ENCODE measurements at places on chromosomes 6 and 20.

GRCh38 chr20:62458275-62459251 is 17.2 kb downstream of the GATA5 start:
- peak; percentile 40 for DNase-seq

GRCh38 chr20:58213121-58213520 is 15.3 kb downstream of the ANKRD60 start:
- DNase-seq = no peak

- no peak for DNase-seq
These were observed 952.9 kb upstream of the EPHA7 start for GRCh38 chr6:94372229-94372628.

- no peak for DNase-seq
These were observed 272.9 kb upstream of the FERMT1 start for GRCh38 chr20:6395695-6396094.

DNA sequence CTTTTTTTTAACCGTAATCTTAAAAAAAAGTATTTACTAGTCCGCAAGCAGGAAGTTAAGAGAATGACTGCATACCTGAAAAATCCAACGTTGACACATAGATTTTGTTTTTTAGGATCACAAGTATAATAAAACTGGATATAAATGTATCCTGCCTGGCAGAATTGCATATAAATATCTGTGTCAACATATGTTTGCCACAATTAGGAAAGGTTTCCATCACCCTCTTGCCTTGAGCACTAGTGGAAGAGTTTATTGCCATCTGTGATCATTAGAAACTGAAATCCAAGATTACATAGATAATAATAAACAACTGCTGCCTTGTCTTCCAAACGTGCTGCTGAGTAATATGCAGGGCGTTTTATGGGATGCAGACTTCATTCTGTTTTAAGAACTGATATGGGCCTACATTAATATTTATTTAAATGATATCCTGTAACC is 27.9 kb downstream of the PLEKHG1 start:
- DNase-seq = peak; percentile 32

GRCh38 chr6:7424058-7424457 is 34.5 kb downstream of the RIOK1 start:
- DNase-seq = no peak

DNA sequence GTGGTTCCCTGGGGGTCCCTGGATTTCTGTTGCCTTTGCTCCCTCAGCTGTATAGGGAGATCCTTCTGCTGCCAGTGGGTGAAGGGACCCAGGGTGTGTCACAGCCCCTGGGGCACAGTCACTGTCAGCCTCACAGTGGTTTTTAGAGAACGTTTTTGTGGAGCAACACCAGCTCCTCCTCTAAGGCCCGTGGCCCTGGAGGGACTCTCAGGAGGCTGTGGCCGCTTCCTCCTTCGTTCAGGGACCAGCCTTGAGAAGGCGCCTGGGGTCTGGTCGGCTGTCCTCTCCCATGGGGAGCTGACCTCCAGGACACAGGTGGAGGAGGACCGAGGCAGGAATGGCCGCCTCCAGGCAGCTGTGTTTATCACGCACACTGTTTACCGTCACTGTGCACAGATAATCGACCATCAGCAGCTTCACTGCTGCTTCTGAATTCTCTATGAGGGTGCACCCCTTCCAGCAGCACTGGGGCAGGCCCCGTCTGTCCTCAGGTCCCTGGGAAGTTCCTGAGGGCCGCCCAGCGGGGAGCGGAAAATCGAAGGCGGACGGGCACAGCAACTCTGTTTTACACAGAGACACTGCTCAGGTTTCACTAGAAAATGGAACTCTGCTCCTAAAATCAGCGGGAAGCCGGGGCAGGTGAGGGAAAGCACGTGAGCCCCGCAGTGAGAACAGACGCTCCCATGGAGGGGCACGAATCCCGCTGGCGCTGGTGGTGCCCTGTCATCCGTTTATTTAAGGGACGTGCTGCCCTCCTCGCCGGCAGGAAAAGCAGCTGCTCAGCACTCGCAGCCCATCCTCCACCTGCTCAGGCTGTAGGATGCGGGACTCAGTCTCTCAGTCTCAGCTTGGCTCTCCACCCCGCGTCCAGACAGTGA is 10.4 kb upstream of the FRMD1 start:
- no peak for DNase-seq

DNA sequence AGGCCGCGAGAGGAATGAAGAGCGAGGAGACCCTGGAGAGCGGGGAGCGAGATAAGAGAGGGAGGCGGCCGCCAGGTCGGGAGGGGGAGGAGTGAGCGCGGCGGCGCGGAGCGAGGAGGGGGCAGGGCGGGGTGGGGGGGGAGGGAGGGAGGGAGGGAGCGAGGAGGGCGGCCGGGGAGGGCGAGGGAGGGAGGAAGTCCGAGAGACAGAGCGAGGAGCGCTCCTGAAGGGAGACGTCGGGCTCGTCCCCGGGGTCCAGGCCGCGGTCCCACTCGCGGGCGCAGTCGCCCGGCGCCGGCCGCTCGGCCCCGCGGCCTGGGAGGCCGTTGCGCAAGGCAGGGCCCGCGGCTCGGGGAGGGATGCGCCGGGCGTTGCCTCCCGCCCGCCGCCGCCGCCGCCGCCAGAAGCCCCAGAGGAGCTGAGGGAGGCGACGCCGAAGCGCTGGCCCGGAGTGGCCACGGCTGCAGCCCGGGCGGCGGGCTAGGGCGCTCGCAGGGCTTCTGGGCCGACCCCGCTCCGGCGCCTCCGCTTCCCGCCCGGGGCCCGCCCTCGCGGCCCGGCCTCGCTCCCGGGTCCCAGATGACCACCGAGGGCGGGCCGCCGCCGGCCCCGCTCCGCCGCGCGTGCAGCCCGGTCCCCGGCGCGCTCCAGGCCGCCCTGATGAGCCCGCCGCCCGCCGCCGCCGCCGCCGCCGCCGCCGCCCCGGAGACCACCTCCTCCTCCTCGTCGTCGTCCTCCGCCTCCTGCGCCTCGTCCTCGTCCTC is at the start of gene FOXF2:
TSS of gene FOXF2 (plus strand) at position 208 of the 764 bp plus-strand sequence. CDS start at position 580, 372 bp downstream.
- peak; percentile 69 for DNase-seq

- DNase-seq = no peak
These were observed 11.3 kb downstream of the NT5E start for GRCh38 chr6:85460921-85461797.

GRCh38 chr6:36756786-36757185 is 59.2 kb downstream of the RAB44 start:
- DNase-seq = no peak

DNA sequence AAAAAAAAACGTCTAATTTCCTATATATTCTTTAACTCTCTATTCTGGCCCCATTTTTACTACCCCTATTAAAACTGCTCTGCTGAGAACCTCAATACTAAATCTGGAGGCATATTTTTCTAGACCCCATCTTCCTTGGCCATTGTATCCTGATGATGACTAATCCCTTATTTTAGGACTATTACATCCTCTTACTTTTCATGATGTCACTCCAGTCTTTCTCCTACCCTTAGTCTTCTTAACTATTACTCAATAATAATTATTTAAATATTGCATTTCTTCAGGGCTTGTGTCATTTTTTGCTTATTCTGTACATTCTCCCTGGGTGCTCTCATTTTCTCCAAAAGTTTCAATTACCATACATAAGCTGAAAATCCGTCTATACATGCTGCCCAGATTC is 6.4 kb downstream of the FBXO30 start:
- DNase-seq = no peak

DNA sequence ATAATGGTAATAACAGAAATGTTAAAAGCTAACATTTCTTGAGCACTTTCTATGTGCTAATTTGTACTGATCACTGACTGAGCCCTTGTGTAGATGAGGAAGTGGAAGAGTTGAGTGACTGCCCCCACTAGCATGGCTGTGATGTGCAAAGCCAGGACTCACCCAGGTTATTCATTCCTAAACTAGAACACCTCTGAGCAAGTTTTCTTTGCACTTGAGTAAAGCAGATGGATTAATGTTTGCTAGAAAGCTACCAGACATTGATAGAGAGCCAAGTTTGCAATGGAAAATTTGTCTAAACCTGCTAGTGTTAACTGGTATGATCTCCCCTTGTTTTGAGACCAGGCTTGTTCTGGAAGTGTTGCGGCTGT is 467.4 kb upstream of the PLCB4 start:
- peak; percentile 7 for DNase-seq

DNA sequence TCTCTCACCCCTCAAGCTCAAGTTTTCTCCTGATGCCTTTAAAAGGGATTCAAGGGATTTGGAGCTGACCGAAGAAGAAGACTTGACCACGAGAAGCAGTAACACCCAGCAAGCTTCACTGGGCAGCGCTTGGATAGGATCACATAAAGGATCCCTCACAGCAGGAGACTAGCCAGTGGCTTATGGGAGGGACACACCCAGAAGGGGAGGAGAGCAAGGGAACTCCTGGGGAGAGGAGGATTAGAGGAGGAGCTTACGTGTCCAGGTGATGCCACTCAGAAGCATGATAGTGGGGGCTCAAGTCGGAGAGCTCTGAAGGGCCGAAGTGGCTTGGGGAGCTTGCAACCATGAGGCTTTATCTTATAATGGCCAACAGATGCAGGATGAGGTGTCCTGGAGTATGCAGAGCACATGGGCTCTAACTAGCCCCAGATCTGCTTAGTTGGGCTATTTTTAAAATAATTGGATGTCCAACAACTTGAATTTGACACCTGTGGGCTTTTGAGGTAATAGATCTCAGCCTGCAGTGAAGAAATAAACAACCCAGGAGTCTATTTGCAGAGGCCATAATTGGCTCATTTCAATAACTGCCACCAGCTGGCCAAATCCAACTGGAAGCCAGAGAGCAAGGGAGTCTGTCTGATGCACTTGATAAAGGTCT is 137.9 kb upstream of the EXOC2 start:
- DNase-seq = no peak

GRCh38 chr6:158026901-158027589 is 45.4 kb downstream of the SYNJ2 start:
- peak; percentile 6 for DNase-seq

- no peak for DNase-seq
These were observed 410.7 kb upstream of the RUNX2 start for GRCh38 chr6:44917430-44917829.

- no peak for DNase-seq
These were observed 5.9 kb downstream of the PXDC1 start for GRCh38 chr6:3745566-3746118.

DNA sequence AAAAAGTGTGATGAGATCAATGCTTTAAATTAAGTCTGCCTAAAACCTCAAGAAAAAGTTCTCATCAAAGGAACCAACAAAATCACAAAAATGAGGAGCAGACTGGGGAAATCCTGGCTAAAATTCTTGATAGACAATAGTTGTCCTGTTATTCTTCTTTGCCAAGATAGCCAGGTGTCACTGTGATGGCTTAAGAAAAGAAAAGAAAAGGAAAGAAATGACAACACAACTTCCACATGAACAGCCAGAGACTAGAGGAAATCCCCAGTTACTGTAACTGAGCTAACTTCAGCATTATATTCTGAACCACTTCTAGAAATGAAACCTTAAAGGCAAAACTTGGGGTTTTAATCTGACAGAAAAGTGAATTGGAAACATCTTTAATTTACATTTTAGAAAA is 129.6 kb downstream of the CD24 start:
- no peak for DNase-seq

GRCh38 chr20:19460386-19460785 is 247.9 kb downstream of the SLC24A3 start:
- no peak for DNase-seq

- DNase-seq = no peak
These were observed 22.4 kb upstream of the PBOV1 start for GRCh38 chr6:138240476-138241245.

DNA sequence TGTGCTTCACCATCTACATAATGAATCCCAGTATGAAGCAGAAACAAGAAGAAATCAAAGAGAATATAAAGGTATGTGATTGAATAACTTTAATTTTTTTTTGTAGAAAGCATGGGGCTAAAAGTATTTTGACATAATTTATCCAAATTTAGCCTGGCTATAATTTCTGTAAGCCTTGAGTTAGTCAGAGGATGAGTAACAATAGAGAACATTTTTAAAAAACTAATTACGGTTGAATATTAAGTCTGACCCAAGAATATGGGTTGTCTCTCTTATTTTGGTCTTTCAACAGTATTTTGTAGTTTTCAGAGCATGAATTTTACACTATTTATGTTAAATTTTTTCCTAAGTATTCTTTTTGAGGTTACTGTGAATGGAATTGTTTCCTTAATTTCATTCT is 2.5 kb downstream of the GMNN start:
- DNase-seq = no peak

GRCh38 chr6:2962004-2962403 is 9.4 kb downstream of the SERPINB6 start:
- peak; percentile 73 for DNase-seq

GRCh38 chr20:1824181-1824580 is 71.0 kb upstream of the SIRPA start:
- DNase-seq = no peak

GRCh38 chr6:165746331-165746730 is 83.3 kb upstream of the PDE10A start:
- DNase-seq = no peak

DNA sequence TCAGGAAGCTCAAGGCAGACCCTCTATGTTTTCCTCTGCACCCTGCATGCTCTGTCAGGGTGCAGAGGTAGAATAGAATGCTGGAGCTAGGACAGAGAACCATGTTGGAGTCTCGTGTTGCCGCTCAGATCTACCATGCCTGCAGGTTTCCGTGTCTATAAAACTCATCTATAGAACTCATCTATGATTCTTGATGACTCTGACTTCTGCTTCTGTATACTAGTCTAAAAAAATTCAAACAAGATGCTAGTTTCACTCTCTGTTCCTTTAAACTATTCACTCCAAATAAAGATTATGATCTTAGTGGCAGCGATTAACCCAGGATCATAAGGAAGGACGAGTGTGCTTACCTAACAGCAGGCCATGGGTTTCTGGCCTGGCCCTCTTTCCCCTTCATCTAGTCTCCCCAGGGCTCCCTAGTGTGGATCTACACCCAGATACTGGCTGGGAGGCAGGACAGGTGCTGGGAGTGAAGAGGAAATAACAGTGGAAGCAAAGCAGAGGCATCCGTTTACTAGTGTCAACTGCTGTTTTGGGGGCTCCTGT is 162.7 kb upstream of the SUPT3H start:
- no peak for DNase-seq

DNA sequence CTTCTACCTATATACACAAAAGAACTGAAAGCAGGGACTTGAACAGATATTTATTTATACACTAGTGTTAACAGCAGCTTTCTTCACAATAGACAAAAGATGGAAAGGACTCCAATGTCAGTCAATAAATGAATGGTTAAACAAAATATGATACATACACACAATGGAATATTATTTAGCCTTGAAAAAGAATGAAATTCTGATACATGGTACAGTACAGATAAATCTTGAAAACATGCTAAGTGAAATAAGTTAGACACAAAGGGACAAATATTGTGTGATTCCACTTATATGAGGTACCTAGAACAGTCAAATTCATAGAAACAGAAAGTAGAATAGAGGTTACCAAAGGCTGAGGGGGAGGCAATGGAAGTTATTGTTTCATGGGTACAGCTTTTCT is 79.8 kb upstream of the ADTRP start:
- DNase-seq = no peak

- DNase-seq = no peak
These were observed 2.1 kb downstream of the RNASET2 start for GRCh38 chr6:166954118-166954713.

GRCh38 chr6:38775870-38776269 is 60.8 kb downstream of the DNAH8 start:
- DNase-seq = no peak

Measured in hepatocyte (in vitro differentiated cells).